ENCODE measurements at places on chromosomes 7 and 10. TPM values are rescaled to one million over a fixed set of nuclear protein-coding genes. Genes with fewer than 3 reads are reported as not detected.

- no peak for DNase-seq
Observed at GRCh38 chr10:93680412-93681047, 21.9 kb downstream of the FRA10AC1 start.

DNA sequence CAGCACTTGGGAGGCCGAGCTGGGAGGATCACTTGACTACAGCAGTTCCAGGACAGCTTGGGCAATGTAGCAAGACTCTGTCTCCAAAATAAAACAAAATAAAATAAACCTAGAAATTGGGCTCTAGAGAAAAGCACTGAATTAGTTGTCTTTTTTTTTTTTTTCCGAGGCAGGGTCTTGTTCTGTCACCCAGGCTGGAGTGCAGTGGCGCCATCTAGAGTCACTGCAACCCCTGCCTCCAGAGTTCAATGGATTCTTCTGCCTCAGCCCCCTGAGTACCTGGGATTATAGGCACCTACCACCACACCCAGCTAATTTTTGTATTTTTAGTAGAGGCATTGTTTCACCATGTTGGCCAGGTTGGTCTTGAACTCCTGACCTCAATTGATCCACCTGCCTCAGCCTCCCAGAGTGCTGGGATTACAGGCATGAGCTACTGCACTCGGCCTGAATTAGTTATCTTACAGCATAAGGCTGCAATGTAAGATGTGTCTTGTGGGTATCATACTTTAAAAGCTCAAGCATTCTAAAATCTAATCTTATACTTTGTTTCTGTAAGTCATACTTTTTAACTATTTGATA is 12.8 kb downstream of the MEIG1 start:
- no peak for DNase-seq

GRCh38 chr10:92747600-92747999 is 57.8 kb downstream of the HHEX start:
- no peak for DNase-seq

DNA sequence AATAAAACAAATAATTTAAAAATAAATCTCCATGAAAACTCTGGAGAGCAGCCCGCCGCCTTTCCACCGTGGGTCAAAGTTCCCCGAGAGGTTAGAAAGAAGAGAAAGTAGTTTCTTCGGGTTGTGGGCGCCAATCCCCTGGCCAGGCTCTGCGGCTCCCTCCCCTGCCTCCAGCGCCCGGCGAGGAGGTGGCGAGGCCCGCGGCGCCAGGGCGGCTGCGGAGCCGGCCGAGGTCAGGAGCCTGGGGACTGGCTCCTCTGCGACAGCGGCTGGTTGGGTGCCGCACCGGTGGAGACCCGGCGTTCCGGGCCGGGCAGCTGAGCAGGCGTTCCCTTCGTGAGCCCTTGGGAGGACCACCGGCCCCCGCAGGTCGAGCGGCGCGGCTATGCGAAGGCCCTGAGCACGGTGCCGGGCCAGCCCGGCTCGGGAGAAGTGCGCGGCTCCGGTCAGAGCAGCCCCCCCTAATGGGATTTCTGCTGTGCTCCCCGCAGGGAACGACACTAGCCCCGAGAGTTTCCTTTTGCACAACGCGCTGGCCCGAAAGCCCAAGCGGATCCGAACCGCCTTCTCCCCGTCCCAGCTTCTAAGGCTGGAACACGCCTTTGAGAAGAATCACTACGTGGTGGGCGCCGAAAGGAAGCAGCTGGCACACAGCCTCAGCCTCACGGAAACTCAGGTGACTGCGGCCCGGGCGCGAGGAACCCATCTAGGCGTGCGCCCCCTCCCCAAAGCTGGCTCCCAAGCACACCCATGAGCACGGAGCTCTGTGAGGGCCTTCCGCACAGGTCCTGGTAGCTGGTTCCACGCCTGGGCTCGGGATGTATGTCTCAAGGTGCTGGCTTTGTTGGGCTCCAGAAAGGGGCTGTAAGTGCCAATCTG is 2.8 kb downstream of the EMX2 start:
- no peak for DNase-seq

- DNase-seq = no peak
Observed at GRCh38 chr7:24301703-24302102, 17.7 kb downstream of the NPY start.

GRCh38 chr10:8060010-8060703 is 5.7 kb downstream of the GATA3 start:
- no peak for DNase-seq

DNA sequence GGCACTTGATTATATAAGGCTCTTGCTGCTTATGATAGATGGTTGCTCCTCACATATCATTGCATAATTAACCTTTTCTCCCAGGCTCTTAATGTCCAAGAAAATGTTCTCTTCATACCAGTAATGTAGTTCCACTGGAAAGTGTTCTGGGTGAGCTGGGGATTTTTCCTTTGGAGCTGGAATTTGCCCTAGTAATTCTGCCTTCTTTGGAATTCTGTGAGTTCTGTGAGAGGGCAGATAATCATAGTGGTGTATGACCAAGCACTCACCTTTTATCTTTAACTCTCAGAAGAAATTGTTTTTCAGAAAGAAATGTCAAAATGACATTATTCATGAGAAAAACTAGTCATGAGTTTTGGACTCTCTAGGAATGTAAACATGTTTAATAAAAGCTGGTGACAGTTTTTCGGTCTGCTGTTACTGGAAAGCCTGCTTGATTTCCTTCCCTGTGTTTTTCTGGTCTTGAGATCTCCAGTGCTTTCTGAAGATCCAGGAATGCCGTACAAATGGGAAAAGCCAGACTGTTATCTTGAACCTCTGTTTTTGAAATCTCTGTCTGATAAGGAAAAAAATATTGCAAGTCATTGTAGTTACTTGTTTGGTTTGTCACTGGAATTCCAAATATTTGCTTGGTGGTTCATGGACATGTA is 148.3 kb upstream of the PRPS1L1 start:
- no peak for DNase-seq

DNA sequence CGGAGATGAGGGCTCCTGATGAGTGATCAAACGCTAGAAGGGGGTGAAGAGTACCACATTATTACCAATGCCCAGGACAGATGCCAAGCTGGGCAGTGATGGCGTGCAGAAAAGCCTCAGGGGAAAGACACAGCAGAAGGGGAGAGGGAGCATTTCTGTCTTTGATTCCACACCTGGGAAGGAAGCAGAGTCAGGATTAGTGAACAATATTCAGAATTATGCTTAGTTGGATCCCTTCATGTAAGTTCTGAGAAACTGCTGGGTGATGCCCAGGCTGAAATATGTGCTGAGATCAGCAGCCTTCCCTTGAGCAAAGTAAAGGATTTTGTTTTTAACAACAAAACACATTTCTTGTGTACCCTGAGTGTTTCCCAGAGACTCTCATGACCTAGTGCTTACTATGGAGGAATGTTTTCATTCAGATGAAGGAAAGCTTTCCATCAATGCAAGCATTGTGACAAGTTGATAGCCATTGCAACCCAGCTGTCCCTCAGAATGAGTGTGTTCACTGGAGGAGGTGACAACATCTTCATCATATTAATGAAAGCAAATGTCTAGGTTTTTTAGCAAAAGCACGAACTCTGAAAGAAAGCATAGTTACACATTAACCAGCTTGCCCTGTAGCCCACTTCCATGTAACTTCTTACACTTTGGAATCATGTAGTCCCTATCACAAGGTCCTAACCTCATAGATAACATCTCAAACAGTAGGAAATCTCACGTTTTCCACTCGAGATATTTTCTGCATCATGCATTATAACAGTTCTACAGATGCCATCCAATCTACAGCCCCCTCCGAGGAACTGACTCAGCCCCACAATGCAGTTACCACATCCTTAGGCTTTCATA is 23.8 kb upstream of the AKR1C1 start:
- DNase-seq = no peak

- DNase-seq = no peak
Observed at GRCh38 chr10:103790580-103790979, 64.8 kb downstream of the SH3PXD2A start.

- no peak for DNase-seq
Observed at GRCh38 chr7:75639886-75640190, 98.9 kb downstream of the HIP1 start.

- no peak for DNase-seq
Observed at GRCh38 chr10:14779001-14779651, 4.4 kb upstream of the FAM107B start.

DNA sequence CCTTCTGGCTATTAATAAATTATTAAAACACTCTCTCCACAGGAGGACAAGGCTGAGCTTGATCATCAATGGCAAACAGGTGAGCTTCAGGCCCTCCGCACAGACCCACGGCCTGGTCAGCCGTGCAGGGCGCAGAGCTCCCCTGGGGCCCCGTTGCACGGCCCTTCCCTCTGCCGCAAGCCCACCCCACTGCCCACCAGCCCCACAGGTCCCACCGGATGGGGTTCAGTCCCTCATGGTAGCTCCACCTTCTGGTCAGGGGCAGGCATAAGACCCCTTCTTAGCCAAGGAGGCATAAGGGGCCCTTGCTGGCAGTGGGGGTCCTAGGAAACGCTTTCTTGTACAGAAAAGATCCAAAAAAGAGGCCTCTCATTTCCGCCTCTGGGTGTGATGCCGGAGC is 84.6 kb downstream of the MAD1L1 start:
- no peak for DNase-seq

GRCh38 chr10:7258948-7259523 is 151.8 kb downstream of the SFMBT2 start:
- no peak for DNase-seq

GRCh38 chr7:138328215-138328614 is 131.8 kb upstream of the TRIM24 start:
- DNase-seq = no peak

DNA sequence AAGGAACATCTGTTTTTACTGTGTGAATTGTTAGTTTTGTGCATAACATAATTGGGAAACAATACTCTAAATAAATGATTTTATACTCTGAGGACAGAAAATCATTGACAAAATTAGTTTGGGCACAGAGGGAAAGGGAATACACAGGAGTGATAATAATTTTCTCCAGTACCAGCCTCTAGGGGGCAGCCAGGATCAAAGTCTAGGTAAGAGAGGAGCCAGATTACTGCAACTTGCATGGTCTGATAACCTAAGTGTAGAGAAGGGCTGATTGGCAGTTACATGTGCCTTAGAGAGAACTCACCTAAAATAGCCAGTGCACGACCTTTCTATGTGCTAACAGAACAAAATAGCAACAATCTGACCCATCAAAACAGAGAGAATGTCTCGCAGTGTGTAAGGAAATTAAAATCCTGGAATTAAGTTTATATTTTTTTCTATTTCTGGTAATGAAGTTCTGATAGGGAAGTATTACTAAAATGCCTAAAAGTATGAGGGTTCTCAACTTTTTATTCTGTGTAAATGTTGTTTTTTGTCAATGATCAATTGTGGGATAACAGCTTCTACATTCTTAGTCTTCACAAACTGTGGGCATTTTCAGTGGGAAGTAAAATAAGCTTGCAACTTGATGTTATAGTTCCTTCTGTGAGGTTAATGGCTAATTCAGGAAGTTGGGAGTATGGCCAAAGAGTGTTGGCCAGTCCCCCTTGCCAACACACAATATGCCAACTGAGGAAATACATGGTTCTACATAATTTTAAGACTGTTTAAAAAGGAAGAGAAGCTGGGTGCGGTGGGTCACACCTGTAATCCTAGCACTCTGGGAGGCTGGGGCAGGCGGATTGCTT is 66.4 kb downstream of the EXOC6 start:
- DNase-seq = peak; percentile 54

DNA sequence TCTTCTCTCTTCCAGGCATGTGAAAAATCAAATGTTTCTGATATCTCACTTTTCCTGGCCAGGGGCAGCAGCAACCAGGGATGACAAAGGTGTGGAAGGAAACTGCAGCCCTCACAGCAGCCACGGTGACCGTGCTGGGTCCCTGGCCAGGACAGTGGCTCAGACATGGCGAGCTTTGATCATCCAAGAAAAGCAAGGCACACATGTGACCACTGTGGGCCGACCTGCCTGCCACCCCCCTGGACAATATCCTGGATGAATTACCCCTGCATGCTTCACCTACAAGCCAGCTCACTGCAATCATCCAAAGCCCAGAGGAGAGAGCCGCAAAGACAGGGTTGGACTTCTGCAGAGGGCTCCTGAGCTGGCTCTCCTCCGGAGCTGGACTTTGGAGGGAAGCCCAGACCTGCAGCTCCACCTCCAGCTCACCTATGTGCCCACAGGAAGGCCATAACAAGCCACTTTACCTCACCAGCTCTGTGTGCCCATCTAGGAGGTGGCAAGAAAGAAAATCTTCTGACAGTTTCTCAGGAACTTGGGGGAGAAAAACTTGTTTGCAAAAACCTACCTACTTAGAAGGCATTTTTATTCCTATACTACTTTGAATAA is 2.7 kb downstream of the CHST15 start:
- no peak for DNase-seq

GRCh38 chr7:155322530-155322929 is 24.9 kb downstream of the INSIG1 start:
- DNase-seq = no peak

DNA sequence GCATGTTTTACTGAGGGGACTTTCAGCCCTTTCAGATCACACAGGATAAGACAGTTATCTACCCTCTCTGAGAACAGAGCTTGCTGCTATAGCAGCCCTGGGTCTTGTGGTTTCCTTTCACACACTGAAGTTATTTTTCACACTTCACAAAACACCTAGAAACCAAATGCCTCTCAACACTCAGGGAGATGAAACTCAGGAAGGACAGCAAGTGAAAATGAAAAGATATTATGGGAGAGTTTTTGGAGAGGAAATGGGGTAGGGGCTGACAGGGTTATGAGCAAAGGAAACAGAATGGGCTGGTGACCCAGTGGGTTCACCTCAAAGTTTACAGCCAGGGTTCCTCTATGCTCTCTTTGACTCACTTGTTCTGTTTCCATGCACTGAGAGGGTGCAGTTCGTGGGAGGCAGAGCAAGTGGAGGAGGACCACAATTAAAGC is 17.0 kb upstream of the GIMAP2 start:
- DNase-seq = no peak

DNA sequence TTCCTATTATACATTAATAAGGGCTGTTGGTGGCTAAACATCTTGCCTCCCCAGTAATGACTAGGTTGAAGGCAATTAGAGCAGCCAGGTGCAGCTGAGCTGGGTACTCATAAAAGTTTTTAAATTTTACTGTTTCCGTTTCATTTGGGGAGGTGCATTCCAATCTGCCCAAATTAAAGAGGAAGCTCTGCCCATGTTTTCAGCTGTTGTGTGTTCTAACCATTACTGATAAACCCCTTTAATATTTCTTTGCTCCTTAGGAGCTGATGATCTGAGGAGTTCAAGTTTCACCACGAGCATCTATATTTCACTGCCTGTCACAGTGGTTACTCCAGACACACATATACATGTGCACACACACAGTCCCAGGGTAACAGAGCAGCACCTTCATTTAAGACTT is 94.4 kb downstream of the JAZF1 start:
- DNase-seq = no peak

- no peak for DNase-seq
Observed at GRCh38 chr10:10038348-10038747, 979.3 kb upstream of the CELF2 start.

The ACBD7 gene
- total RNA-seq = 0.86 TPM

The NEUROG3 gene
- not detected for total RNA-seq

The UPK3B gene
- total RNA-seq = 111 TPM

The NIPSNAP2 gene
- 66.6 TPM for total RNA-seq

The CCDC3 gene
- 32.4 TPM for total RNA-seq

The SLC26A5 gene
- 6.2 TPM for total RNA-seq

The VGF gene
- total RNA-seq = not detected
